ENCODE measurements at places on chromosomes 3 and 15.

DNA sequence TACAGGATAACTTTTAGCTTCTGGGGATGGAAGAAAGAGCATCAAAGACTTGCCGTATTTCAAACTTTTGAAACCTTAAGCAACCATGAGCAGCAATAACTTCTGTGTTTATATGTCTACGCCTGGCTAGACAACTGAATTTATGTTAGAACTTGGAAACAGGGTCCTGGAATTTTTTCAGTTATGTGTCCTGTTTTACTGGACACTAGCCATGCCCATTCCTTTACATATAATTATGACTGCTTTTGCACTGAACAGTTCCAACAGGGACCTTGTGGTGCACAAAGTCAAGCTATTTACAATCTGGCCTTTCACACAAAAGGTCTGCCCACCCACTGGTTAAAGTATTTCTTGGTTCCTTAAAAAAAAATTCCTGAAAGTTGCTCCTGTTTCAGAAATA is 37.1 kb downstream of the TJP1 start:
- no peak for DNase-seq

DNA sequence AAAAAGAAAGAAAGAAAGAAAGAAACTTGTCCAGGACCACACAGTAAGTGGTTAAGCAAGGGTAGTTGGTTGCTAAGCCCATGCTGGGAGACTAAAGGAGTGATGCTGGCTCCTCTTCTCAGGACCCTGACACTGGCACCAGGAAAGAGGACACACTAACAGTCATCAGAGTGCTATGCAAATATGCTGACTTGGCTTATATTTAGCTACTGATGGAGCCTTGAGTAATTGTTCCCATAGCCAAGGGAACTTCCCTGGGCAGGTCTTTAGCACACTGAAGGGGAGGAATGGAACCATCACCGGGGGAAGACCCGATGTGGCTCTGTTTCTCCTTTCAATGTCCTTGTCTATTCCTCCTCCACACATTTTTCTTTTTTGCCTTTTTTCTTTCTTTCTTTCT is 6.2 kb downstream of the TMEM40 start:
- peak; percentile 25 for DNase-seq

- DNase-seq: no peak
Measured at GRCh38 chr15:70241561-70242320, 144.0 kb upstream of the TLE3 start.

- no peak for DNase-seq
Measured at GRCh38 chr3:192026661-192027060, 565.7 kb downstream of the PYDC2 start.

DNA sequence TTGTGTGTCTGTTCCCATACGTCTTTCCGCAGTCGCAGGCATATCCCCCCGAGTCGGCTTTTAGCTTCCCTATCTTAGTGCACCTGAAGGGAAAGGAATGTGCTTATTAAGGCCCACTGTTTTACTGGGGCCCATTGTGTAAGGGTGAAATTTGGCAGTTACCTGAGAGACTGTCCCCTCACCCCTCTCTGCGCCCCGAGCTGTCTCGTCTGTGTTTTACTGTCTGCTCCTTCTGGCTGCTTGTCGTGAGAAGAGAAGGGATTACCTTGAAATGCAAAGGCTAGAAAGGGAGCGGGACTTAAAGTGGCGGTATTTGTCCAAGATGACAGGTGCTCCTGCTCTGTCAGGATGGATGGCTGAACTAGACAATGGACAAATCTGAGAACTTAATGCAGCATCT is 233.0 kb upstream of the POU1F1 start:
- no peak for DNase-seq

- no peak for DNase-seq
Measured at GRCh38 chr3:72407766-72408165, 440.5 kb downstream of the SHQ1 start.

- no peak for DNase-seq
Measured at GRCh38 chr3:37819591-37819990, 42.1 kb upstream of the CTDSPL start.

- DNase-seq: no peak
Measured at GRCh38 chr3:188937389-188937788, 234.4 kb upstream of the TPRG1 start.

DNA sequence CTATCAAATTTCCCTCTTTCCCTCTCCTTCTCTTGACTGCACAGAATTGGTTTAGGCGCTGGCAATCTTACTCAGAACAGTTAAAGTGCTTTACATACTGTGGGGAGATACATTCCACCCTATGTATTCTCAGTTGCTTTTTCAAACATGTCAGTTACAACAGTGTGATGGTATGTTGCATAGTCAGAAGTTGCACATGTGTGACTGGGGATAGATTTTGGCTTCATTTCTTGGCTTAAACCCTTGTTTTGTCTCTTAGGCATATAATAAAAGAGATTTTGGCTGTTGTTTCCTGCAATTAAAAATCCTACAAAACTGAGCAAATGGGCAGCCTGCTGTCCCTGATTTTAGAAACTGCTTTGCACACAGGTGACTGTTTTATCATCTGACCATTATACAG is 86.7 kb downstream of the PIK3R4 start:
- DNase-seq: no peak

DNA sequence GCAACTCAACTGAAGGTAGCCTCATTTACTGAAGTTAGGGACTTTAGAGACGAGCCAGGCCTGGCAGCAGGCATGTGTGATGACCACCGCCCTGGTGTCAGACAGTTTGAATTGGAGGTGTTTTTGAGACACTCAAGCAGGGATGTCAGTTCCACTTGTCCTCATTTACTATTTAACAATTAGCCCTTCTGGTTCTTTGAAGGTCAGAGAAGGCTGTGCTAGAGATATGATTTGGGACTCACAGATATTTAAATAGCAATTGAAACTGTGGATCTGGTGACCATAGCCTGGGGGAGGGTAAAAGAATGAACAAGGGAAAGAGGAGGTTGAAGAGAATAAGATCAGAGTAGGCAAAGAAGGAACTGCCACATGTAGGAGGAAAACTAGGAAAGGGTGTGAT is 74.6 kb downstream of the REC114 start:
- no peak for DNase-seq

GRCh38 chr3:16928386-16929132 is 43.8 kb downstream of the PLCL2 start:
- DNase-seq: no peak

DNA sequence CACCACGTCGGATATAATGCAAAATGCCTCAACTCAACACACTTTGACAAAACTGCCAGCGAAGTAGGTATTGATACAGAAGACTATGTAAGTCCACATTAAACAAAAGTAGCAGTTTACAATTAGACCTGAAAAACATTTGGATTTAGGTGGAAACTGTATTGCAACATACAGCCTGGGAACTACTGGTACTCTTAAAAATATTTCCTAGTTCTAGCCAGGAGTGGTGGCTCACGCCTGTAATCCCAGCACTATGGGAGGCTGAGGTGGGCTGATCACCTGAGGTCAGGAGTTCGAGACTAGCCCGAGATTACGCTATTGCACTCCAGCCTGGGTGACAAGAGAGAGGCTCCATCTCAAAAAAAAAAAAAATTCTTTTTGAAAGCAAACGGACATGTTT is 246.2 kb downstream of the ZBTB20 start:
- DNase-seq: no peak
